ENCODE measurements at places on chromosomes 3 and 15.

DNA sequence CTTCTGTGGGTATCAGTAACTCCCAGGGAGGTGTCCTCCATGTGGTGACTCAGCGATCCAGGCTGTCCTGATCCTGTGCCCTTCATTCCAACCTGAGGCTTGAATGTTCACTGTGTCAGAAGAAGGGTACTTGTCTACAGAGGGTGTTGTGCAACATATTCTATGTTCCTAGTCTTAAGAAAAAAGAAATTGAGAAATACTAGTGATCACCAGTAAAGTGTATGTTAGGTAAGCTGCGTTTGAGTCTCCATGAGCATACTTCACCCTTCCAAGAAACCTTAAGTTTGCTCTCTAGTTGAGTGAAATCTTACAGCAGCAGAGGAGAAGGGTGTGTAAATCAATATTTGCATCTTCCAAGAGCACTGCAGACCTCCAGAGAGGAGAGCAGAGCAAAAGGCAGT, 122.2 kb upstream of the SLC24A5 start:
- no peak for DNase-seq

GRCh38 chr15:37015451-37015850, 84.9 kb downstream of the MEIS2 start:
- DNase-seq: no peak

DNA sequence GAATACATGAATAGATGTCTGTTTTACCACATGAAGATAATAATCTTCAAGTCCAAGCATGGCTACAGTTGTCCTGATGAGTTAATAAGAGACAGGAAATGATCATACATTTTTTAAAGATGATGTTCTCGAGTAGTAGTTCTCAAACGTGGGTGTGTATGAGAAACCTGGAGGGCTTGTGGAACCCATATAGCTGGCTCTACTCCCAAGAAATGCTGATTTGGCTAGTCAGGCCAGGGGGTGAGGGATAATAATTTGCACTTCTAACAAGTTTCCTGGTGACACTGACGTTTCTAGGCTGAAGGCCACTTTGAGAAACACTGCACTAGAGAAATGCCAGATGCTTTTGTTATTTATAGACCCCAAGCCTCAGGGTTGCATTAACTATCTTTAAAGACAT, 37.0 kb downstream of the ROPN1B start:
- no peak for DNase-seq

GRCh38 chr3:177069514-177070329, 127.6 kb downstream of the TBL1XR1 start:
- DNase-seq: no peak

GRCh38 chr15:64460206-64460723, at the start of gene ZNF609:
Gene ZNF609, plus strand, starts transcription at chr15:64460578. Its CDS starts 38,842 bp downstream, at chr15:64499420.
- peak; percentile 91 for DNase-seq

DNA sequence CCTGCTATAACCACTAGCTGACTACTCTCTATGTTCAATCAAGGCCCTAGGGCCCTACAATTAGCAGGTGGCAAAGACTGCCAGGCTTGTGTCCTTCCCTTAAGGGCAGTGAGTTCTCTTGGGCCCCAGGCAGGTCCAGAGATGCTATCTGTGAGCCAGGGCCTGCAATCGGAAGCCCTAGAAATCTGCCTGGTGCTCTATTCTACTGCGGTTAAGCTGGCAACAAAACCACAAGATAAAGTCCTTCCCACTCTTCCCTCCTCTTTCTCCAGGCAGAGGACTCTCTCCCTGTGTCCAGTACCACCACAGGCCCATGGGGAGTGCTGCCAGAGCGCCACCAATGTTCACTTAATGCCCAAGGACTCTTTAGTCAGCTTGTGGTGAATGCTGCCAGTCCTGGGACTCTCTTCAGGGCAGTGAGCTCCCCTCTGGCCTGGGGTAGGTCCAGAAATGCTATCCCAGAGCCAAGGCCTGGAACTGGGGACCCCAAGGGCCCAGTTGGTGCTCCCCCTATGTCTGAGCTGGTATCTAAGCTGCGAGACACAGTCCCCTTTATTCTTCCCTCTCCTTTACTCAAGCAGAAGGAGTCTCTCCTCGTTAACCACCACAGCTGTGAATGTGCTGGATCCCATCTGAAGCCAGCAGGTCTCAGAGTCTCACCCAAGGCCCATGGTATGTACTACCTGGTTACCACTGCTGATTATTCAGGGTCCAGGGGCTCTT, 34.7 kb downstream of the XXYLT1 start:
- peak; percentile 5 for DNase-seq

GRCh38 chr3:24156466-24156865, 211.4 kb downstream of the NR1D2 start:
- DNase-seq: no peak

DNA sequence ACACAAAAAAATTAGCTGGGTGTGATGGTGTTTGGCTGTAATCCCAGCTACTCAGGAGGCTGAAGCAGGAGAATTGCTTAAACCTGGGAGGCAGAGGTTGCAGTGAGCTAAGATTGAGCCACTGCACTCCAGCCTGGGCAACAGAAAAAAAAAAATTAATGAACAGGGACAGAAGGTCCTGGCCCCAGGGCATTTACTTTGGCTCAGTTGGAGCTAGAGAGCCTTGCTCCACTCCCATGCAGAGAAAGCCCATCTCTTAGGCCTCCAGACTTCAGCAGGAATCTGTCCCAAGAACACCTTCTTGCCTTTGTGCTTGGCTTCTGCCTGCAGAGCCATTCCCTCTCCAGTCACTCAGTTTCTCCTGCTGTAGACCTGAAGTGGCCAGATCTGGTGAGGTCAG, 8.7 kb downstream of the KLHDC8B start:
- DNase-seq: no peak

- no peak for DNase-seq
Measured at GRCh38 chr3:59774634-59775033, 724.8 kb upstream of the CFAP20DC start.

GRCh38 chr3:64728994-64729393, 41.2 kb upstream of the ADAMTS9 start:
- DNase-seq: no peak

DNA sequence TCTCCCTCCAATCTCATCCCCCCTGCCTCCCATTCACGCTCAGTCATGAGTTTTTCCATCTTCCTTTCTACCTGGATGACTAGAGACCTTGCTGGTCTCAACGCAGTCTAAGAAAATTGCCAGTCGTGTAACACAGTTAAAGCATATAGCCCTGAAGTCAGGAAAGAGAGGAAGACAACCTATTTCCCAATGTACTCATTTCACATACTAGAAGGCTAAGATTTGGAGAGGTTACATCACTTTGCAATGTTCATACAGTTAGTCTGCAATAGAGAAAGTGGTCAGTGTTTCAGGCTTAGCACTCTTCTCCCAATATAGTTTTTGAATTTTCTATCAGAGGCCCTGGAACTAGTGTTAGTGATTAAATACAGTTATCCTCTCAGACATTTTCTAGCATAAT, 278.6 kb downstream of the EDEM1 start:
- no peak for DNase-seq

GRCh38 chr3:122576174-122576940, 1.1 kb upstream of the PARP15 start:
- DNase-seq: no peak

GRCh38 chr3:172241405-172241804, 202.0 kb downstream of the FNDC3B start:
- no peak for DNase-seq

GRCh38 chr3:13518516-13518953, 30.4 kb upstream of the FBLN2 start:
- no peak for DNase-seq

DNA sequence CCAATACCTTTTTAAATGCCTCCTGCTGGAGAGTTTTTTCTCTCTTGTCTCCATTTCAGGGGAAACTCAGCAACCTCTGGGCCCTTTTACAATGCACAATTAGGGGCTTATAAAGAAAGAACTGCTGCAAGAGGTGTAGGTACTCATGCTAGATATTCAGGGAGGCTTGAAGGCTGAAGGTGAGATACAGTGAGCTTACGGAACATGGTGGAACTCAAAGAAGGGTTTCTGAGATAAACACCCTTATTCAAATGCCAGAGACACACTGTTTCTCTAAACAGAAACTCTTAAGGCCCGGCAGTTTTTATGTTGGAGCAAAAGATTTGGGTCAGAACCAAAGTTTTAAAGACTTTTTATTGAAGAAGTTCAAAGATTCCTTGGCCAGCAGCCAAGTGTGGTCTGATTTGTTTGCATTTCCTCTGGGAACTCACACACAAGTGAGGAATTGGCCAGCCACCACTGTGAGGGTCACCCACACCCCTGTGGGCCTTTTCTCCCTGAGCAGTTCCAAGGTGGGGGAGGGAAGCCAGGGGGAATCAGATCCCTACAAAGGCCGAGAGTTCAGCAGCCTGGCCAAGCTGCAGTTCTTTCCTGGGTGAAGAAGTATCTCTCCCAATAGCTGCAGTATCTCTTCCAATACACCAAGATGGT, 47.8 kb downstream of the TNFAIP8L3 start:
- DNase-seq: no peak

DNA sequence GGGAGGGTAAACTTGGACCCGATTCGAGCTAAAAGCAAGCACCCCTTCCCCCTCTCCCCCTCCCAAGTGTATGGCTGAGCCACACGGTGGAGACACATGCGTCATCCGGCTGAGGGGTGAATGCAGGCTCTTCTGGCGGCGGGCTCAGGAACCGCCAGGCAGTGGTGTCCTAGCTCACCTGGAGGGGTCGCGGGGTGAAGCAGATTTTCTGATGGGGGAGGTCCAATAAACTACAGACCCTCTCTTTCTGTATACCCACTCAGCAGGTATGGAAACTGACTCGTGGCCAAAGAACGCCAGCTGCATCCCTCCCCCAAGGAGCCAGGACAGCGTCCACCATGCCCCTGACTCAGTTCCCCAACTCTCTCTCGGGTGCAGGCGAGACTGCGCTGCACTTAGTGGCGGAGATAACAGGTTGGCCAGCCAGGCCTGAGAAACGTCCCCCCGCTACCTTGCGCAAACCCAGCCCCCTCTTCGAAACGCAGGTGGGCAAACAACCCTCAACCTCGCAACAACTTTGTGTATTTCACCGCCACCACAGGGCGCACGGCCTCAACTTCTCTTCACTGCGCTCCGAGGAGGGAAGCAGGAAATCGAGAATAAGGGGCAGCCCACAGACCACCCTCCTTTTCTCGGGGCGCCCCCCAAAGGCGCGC, 1.3 kb downstream of the MAGI1 start:
- DNase-seq: no peak

- DNase-seq: no peak
Measured at GRCh38 chr15:93250950-93251349, 161.9 kb upstream of the RGMA start.

- no peak for DNase-seq
Measured at GRCh38 chr15:70995383-70995970, 102.9 kb downstream of the LRRC49 start.

DNA sequence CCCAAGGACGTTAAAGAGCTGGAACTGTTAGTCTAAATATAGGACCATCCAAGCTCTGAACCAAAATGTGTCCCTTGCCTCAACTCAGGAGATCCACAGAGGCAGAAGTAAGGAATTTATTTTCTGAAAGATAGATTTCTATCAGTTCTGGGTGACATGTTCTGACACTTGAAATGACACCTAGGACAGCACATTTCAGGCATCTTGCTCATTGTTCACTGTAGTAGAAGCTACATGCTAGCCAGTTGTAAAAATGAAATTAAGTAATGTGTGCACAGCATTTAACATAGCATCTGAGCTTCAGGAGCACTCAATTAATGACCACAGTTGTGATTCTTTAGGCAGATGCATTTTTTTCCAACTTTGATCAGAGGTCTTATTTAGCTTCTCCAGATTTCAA, 567 bp downstream of the CCR2 start:
- no peak for DNase-seq

- DNase-seq: no peak
Measured at GRCh38 chr3:190183121-190183520, 62.4 kb upstream of the P3H2 start.

- no peak for DNase-seq
Measured at GRCh38 chr15:80061582-80061981, 2.1 kb downstream of the ZFAND6 start.

DNA sequence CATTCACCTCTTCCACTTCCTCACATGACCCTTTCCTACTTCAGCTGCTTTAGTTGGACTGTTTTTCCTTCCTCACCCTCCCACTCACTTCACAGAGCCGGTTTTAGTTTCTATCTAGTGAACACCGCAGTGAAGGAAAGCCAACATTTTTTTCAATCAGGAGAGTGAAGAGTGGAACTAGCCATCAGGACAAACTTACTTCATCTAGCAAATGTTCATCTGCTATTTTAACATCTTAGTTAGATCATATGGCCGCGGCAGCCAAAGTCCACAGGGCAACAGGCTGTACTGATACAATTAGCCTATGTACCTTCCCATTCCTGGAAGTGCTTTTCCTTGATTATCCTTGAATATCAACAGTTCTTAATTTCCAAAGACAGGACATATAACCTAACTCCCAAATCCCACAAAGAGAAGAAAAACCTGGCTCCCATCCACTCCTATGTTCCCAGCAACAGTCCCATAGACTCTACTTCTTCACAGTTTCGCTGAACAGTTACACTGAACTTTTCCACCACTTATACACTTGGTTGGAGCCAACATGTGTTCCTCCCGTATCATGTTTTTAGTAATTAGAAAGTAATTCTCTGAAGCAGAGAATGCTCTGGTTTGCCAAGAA, 456.2 kb upstream of the THBS1 start:
- no peak for DNase-seq

GRCh38 chr15:78306176-78306774, 6.9 kb upstream of the SKIC8 start:
- DNase-seq: no peak

DNA sequence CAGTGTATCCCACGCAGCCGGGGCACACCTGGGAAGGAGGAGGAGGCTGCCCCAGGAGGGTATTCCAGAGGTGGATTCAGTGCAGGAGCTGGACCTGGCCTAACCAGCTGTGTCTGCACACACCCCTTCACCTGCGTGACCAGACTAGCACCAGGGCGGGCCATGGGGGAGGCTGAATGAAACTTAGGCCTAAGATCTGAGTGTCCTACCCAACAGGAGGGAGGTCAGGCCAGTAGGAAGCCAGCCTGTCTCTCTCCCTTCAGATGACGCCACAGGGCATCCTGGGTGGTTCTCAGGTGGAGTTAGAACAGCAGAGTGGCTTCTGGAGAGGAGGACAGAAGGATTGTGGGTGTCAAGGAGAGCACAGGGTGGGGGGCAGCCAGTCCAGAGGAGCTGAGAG, 3.4 kb upstream of the SEMA3F start:
- no peak for DNase-seq

DNA sequence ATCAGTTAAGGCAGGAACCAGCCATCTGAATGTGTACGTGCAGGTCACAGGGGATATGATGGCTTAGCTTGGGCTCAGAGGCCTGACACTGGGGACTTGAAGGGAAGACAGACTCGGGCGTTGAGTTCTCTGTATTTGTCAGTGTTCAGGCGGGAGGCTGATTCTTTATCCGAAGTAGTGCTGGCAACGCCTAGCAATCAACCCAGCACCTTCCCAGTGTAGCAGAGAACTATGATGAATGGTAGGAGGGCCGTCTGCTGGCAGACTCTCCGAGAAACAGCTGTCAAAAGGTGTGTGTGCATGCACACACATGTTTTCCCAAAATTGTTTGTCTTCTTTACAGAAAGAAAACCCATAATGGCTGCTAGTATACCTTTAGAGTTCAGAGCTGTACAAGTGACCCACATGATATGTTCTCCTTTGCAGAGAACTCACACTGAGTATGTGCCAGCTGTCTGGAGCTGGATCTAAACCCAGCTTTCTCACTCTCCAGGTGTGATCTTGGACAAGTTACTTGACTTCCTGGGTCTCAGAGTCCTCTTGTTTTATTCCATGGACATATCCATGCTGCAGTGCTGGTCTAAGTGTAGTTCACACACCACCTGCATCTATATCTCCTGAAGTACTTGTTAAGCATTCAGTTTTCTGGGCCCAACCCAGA, 74.5 kb upstream of the LARS2 start:
- no peak for DNase-seq

All from activated naive CD4-positive, alpha-beta T cell treated with anti-CD3 and anti-CD28 coated beads, Interleukin-2, amount 10 ng/mL, durations not matched to agents 7 days and 5 days (primary cell).